ENCODE measurements at places on chromosomes 2 and 18.

DNA sequence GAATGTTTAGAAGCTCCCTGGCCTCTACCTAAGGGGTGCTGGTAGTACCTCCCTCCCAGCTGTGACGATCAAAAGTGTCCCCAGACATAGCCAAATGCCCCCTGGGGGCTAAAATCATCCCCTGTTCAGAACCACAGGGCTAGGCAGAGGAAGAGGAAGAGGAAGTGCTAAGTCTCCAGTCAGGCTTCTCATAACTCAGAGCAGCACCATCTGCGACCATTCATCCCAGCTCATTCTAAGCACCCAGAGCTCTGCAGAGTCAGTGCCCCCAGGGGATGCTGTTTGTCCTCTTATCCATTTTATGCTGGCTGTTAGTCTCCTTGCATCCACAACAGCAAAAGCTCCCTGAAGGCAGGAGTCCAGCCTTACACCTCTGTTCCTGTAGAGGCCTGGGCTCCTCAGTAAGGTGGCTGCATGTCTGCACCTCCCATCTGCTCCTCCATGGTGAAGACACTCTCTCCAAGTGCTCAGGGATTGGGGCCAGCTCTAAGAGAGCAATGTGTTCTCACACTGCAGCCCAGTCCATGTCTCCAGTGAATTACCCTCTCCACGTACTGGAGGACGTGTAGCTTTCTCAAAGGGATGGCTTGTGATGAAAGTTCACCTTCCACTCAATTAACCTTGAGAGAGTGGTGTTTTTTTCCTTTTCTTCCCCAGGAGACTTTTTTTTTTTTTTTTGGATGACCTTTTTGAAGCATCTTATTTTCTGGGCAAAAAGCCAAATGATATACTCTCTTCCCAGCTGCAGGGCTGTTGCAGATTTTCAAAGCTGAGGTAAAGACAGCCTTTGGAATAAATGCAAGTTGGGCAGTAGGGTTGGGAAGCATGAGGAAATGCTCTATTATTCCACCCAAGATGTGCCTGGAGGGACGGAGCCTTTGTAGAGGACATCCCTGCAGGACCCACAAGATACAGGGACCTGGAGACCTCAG lies 158.9 kb upstream of the SLC14A2 start:
- DNase-seq: no peak

DNA sequence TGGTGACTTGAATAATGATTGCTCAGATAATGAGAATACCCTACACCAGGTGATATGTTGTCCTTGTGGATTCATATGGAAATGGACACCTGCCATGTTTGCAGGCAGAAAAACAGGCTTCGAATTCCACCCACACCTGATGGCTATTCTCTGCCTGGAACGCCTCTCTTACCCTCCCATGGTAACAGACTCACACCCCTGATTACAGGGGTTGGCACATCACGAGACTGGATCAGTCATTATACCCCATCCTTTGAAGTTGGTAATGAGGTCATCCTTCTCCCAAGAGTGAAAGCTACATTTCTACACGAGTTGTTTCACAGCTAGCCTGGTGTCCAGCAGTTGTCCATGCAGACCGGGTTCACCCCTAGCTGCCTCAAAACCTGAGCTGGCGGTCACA lies 71.4 kb upstream of the MBOAT2 start:
- no peak for DNase-seq

GRCh38 chr2:218516614-218517013 lies 51.5 kb downstream of the USP37 start:
- DNase-seq: no peak

- no peak for DNase-seq
Observed at GRCh38 chr2:72958542-72959385, 41.4 kb downstream of the EMX1 start.

DNA sequence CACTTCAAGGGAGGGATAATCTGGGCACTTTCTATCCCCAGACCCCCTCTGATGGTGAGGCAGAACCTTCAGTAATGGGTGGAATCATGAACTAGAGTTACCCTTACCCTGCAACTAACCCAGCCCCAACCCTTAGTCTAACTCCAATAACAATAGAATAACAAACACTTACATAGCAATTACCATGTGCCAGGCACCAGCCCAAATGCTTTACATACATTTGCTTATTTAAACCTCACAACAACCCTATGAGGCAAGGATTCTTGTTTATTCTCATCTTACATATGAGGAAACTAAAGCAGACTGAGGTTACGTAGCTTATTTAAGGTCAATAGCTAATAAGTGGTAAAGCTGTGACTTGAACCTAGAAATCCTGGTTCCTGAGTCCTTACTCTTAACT lies 132.8 kb downstream of the CYP26B1 start:
- DNase-seq: no peak

GRCh38 chr18:26703170-26703930 lies 155.0 kb upstream of the KCTD1 start:
- DNase-seq: no peak

- DNase-seq: no peak
Observed at GRCh38 chr2:70226781-70227180, 21.6 kb downstream of the TIA1 start.

GRCh38 chr2:112534826-112535225 lies 7.4 kb upstream of the POLR1B start:
- DNase-seq: no peak

DNA sequence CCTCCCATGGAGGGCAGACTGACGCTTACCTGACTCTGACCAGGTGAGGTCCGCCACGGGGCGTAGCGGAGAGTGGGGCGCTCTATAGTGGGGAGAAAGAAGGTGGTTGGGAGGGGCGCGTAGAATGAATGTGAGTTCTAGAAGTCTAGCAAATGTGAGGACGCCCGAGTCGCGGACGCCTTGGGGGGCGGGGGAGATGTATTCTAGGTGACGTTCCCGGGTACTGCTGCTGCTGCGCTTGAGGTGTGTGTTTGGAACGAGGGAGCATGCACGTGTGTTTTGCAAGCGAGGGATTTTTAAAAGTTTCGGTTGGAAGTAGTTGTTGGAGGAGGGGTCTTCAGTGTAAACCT lies 758 bp downstream of the RIF1 start:
- peak; percentile 23 for DNase-seq

DNA sequence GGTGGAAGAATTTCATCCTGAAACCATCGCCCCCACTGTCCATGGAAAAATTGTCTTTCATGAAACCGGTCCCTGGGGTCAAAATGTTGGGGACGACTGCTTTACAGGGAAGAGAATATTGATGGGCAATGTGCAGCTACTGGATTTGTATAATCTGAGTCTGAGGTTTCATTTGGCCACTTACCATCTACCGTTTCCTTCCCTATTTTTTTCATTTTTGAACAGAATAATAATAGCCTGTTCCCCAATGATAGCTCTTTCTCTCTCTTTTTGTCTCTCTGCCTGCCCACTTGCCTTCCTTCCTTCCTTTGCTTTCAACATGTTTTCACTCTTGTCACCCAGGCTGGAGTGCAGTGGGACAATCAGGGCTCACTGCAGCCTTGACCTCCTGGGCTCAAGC lies 78.3 kb upstream of the TLK1 start:
- no peak for DNase-seq

GRCh38 chr2:8522687-8523086 lies 159.2 kb upstream of the ID2 start:
- no peak for DNase-seq

- no peak for DNase-seq
Observed at GRCh38 chr2:172561270-172561669, 5.4 kb downstream of the PDK1 start.

GRCh38 chr2:67782443-67782842 lies 280.4 kb downstream of the C1D start:
- DNase-seq: peak; percentile 18

GRCh38 chr18:33169218-33169617 lies 271.3 kb downstream of the CCDC178 start:
- DNase-seq: no peak

DNA sequence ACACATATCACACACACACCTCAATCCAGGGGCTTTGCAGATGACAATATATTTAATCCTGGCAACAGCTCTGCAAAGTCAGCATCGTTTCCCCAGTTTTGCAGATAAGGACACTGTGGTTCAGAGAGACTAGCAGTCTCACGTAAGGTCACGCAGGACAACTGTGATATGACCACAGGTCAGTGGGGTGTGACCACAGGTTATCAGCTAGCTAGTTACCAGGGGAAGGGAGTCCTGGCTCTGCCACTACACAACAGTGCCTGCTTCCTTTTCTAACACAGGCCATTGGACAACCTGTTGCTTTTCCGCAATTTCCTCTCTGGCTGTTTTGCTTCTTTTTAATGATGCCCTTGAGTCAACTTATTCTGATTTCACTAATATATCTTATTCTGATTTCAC lies 33.3 kb downstream of the RBMS1 start:
- DNase-seq: no peak

DNA sequence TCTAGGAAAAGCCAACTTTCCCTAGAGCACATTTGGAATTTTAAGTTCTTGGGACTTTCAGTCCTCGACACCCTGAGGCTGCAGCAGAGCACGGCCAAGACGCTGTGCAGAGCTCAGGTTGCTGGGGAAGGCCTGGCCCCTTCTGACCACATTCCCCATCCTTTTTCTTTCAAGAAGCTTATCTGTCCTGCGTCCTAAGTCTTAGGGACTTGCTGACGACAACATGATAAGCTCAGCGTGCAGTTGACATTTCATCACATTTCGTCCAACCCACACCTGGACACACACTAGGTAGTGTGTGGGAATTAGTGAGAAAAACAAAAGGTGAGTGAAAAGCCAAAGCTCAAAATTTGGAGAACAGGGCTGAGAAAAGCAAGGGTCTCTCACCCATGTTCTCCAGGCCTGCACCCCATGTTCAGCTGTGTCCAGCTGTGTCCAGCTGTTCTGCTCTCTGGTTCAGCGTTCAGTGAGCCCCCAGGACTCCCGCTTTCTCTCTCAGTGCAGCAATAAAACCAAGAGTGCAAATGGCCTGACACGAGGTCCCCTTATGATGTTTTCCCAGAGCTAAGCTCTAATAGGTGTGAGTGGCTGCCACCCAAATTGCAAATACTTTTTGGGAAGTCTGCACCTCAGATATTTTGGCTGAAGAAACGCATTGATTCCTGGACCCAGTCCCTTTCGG lies 101.9 kb downstream of the RGPD3 start:
- no peak for DNase-seq

DNA sequence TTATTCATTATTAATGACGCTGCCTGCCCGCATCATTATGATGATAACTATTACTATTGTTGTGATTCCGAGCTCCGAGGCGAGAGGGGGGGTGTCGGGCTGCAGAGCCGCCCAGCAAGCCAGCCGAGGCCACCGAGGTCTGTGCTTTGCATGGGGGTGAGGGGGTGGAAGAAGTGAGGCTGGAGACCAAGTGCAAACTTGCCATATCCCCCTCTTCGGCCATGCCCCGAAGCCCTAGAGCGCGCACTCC lies 3.6 kb downstream of the BCL11A start:
- DNase-seq: no peak

- DNase-seq: no peak
Observed at GRCh38 chr2:239772721-239773120, 252.4 kb downstream of the NDUFA10 start.

DNA sequence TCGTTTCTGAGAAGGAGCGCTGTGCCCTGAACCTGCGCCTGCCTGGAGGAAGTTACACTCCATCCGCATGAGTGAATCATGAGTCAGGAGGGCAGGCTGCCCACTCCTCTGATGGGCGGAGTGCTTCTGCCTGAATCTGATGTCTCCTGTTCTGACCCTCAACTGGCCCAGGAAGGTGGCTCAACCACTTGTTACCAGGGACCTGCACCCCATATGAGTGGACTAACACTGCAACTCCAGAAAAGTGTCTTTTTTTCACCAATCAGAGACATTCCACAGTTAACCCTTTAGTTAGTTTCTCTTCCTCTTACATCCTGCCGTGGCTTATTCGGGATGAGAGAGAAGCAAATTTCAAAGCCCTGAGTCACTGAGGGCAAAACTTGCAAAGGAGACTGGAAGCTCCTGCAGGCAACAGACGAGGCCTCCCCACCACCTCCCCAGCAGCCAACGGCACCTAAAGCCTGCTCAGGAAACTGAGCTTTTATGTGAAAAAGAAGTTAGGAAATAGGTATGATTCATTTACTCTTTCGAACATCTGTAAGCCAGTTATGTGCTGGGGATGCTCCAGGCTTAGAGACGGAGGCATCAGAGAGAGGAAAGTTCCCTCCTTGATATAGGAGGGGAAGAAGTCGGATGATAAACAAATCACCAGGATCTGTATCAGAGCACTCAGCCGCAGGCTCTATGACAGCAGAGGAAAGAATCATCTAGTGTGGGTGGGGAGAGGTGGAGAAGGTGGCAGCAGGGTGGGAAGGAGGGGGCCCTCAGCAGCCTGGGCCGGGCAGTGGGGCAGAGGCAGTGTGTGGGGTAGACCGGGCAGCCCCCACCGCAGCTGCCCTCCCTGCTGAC lies 30.9 kb downstream of the MBP start:
- no peak for DNase-seq

- DNase-seq: no peak
Observed at GRCh38 chr2:10305715-10306114, 3.0 kb downstream of the HPCAL1 start.

DNA sequence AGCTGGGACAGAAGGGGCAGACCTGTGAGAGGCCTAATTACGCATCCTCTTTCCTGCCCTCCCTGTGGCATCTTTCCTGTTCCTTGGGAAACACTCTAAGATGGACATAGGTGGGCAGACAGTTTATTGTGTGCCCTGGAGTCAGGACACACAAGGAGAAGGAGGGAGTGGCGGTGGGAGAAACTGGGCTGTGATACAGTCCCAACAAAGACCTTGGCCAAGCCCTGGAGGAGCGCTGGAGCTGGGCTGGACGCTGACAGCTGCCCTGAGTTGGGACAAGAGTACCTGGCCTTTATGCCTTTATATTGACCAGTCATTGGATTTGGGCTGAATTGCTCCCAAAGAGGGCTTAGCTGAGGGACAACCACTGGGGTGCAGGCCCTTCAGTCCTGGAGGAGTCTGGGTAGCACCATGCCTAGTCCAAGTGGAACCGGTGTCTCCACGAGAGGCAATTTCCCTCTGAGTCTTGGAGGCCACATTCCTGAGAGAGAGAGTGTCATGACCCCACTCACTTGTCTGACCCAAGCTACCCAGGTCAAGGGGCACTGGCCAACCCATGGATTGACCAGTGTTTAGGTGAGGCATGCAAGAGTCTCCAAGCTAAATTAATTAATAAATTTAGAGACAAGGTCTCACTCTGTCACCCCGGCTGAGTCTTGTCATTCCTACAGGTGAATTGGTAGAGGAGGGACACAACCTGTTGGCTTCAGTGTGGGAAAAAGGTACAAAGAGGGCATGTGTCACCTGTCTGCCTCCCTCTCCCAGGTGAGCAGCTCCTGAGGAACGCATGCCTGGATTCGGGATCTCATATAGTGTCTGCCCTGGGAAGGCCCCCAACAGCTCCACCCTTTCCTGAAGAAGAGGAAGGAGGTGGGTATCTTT lies 107.1 kb upstream of the ST3GAL5 start:
- no peak for DNase-seq

GRCh38 chr2:3065928-3066327 lies 311.7 kb downstream of the EIPR1 start:
- DNase-seq: no peak

- peak; percentile 65 for DNase-seq
Observed at GRCh38 chr2:54903736-54904554, 146.3 kb downstream of the RTN4 start.

- DNase-seq: no peak
Observed at GRCh38 chr2:41933585-41934320, 114.1 kb upstream of the PKDCC start.

GRCh38 chr18:61554117-61554776 lies 221.0 kb downstream of the CDH20 start:
- DNase-seq: no peak
